Stimulated activated CD4-positive, alpha-beta T cell treated with anti-CD3 and anti-CD28 coated beads, TNF-alpha, amount 100 ng/mL, for 48 hours (primary cell): ENCODE measurements at places on chromosomes 4 and X.

- DNase-seq = no peak
Observed at GRCh38 chr4:174629265-174629664, 107.0 kb upstream of the HPGD start.

- no peak for DNase-seq
Observed at GRCh38 chrX:147877726-147878125, 34.0 kb upstream of the FMR1 start.

- no peak for DNase-seq
Observed at GRCh38 chrX:134570899-134571298, 87.4 kb downstream of the PLAC1 start.

- no peak for DNase-seq
Observed at GRCh38 chrX:85112293-85112692, 108.6 kb downstream of the APOOL start.

DNA sequence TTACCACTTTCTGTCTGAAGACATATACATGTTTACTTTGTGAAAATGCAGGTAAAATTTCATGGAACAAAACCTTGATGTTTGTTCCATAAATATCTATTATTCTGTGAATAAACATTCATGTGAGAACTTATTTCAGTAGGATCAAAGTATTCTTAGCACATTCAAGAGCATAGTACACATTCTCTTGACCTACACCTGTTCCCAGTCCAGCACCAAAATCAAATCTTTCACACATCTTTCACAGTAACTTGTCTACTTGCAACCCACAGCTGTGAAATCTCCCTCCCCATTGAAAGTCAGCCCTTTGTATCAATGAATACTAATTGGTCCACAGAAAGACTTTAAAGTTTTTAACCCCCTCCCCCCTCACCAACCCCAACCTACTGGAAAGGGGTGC is 283.2 kb downstream of the GPC3 start:
- no peak for DNase-seq

DNA sequence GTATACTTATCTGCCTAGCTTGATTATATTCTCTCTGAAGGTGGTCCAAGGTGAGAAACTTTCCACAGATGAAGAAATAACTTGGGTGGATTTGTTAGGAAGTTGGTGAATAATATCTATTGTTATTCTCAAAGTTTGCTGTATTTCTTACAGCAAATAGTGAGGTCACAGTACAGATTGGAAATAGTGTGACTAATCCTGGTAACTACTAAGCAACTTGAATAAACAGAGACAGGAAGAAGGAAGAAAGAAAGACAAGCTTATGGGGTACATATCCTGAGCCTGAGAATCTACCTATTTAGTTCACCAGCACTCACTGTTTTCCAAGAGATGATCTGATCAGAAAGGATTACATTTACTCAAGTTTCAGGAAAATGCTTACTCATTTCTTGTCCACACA is 1416.1 kb downstream of the RPA4 start:
- DNase-seq = no peak

DNA sequence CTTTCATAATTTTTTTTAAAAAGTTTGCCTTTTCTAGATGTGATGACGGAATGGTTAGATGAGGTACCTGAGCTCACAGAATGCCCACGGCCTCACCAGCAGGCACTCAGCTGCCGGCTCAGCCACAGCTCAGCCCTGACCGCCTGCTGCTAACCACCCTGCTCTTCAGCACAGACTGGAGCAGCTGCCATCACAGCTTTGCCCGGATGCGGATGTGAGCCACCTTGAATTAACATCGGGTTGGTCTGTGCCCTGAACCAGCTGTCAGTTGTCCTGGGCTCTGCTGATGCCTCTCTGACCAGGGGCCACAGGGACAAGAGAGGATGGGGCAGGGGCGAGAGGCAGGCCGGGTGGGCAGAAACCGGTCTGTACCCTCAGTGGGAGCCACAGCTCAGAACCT is 93.3 kb downstream of the HMX1 start:
- no peak for DNase-seq

- DNase-seq = no peak
Observed at GRCh38 chr4:185709802-185710486, 102.0 kb downstream of the SORBS2 start.

DNA sequence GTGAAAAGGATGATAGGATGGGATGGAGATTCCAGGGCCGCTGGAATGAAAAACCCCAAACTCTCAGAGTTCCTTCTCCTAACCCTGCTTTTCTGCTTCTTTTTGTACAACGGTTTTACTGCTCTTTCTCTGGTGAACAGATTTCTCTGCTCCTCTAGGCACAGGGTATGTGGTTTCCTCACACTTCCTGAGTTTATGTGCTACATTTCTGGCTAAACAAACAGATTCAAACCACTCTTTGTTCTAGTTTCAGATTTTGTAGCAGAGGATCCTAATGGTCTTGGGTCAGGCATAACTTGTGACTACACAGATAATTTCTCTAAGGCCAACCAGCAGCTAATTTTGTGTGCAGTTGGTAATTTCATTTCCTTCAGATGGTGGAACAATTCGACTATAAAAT is 52.6 kb downstream of the OSTC start:
- no peak for DNase-seq

DNA sequence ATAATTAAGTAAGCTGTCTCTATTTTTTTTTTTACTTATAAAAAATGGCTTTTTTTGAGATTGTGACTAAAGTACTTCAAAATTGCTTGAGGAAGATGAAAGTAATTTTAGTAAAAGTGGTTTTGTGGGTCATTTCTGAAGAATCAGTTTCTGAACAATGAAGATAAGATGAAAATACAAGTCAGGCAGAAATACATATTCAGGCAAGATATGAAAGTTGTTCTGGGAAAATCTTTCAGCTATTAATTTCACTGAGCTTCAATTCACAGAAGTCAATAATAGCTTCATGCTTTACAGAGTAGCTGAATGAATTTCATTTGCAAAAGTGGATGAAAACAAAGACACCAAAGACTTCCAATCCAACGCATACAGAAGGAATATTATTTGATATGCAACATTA is 305.2 kb upstream of the ARSJ start:
- DNase-seq = no peak

DNA sequence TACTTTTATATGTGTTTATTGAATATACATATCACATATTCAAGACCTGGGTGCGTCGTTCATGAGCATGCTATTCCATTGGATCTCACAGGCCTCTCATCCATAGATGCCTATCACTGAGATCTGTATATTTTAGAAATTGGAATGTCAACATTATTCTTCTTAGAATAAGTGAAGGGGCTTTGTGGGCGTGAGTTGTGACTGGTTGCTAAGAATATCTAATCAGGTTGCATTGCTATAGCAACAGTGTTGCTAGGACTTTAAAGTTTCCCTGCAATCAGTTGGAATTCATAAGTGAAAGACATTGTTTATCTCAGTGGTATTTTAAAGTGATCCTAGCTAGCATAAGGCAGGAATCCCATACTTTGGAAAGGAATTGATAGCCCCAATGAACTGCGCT is 36.7 kb upstream of the ANK2 start:
- DNase-seq = no peak

DNA sequence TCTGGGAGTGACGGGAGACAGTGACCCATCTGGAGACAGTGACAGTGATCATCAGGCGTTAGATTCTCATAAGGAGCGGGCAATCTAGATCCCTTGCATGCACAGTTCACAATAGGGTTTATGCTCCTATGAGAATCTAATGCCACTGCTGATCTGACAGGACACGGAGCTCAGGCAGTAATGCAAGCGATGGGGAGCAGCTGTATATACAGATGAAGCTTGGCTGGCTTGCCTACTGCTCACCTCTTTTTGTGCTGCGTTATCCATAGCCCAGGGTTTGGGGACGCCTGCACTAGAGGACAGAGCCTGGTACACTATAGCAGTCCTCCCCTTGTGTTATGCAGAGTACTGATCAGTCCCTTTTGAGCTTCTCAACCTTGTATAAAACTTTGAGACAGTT is 23.5 kb downstream of the NFKB1 start:
- no peak for DNase-seq
